ENCODE measurements at places on chromosomes 16 and 17.

- DNase-seq = no peak
Observed at GRCh38 chr17:9981344-9981915, 76.4 kb upstream of the RCVRN start.

DNA sequence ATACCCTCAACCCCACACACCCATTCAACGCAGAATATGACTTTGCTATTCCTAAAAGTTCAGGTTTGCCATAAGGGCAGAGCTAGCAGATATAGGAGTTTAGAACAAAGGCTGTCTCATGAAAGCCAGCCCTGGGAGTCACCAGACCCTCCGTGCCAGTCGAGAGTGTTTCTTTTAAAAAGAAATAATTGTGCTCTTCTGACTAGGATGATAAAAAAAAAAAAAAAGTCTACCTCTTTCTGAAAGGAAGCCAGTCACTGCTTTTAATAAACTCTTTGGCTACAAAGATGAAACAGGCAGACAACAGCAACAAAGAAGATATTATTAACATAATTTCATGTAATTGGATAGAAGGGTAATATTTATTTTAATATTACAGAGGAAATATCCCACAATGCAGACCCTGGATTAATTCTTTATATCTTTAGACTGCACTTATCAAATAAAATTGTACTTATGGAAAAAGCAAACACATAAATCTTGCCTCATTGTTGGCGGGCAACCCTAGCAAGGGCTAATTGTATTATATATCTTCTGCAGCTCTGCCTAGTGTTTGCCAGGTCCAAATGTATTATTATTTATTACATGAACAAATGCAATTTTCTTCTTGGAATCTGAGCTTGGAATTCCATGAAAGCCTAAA lies 277.5 kb upstream of the DYNLRB2 start:
- no peak for DNase-seq

DNA sequence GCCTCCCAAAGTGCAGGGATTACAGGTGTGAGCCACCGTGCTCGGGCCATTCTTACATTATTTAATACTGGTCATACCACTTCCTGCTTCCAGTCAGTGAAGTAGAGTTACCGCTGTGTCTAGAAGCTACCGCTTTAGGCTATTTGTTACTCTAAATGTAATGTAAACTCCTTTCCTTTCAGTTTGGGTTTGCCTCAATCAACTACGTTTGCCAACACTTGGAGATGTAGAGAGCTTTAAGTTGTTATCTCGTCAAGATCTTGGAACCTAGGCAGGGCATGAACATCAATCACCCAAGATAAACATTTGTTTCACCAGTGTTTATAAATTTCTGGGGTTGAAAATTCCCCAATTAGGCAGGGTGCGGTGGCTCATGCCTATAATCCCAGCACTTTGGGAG lies 275.9 kb downstream of the STX8 start:
- no peak for DNase-seq

DNA sequence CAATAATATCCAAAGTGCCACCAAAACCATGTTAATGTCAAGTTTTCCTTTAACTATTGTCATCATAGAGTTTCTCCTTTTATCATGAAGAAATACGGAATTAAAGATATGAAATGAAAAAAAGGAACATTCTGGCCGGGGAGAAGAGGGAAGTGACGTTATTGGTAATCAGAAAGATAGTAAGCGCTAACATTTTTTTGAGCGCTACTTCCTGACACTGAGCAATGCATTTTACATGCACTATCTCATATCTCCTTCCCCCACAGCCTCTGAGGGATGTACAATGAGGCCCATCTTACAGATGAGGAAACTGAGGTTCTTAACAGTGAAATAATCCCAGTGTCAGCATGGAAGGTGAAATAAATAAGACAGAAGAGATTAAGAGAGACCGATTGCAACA lies 410.9 kb downstream of the SOX9 start:
- DNase-seq = no peak

GRCh38 chr17:50905460-50905803 lies 39.3 kb upstream of the TOB1 start:
- no peak for DNase-seq

GRCh38 chr16:56935201-56935600 lies 3.3 kb downstream of the HERPUD1 start:
- DNase-seq = no peak

DNA sequence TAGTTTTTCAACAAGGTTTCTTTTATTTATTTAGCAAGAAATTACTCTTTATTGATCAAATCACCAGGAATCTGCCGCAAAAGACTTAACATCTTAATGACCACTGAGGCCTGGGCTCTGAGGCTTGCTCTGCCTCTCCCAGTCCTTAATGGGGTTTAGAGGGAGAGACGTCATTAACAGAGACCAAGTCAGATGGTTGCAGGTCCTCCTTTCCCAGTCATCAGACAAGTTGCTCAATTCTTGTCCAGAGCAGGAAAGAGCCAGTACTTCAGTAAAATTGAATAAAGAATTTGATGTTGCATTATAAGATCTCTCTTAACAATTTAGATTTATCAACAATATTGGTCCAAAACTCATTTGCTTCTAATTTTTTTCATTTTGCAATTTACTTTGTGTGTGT lies 2.0 kb downstream of the SEPHS2 start:
- no peak for DNase-seq

DNA sequence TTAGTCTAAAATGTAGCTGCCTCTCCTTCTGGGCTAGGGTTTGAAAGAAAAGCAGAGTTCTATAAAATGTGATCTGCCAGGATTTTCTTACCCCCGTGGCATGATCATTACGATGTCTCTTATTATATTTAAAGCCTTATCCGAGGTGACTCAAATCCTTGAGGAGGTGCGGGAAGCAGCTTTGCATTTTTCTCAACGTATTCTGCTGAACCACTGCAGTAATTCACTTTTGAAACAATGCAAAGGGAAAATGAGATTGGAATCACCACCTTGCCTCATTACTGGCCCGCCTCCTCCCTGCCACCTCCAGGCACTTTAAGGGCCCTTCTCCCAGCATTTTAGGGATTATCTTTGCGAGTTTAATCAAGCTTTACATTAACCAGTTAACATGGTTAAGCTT lies 9.7 kb upstream of the NOG start:
- no peak for DNase-seq

DNA sequence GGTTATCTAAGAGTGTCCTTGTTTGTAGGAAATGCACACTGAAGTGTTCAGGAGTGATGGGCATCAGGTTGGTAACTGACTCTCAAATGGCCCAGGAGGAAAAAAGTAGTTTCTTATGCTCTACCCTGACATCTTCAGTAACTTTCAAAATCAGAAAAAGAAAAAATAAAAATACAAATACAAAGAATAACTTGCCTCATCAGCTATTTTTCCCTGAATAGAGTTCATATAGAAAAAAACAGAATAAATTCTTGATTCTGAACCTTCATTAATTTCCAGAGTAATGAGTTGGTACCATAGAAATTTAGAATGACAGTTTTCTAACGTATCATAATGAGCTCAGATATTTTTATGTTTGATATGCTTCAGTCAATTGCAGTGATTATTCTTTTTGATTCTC lies 27.2 kb upstream of the HYDIN start:
- DNase-seq = no peak

DNA sequence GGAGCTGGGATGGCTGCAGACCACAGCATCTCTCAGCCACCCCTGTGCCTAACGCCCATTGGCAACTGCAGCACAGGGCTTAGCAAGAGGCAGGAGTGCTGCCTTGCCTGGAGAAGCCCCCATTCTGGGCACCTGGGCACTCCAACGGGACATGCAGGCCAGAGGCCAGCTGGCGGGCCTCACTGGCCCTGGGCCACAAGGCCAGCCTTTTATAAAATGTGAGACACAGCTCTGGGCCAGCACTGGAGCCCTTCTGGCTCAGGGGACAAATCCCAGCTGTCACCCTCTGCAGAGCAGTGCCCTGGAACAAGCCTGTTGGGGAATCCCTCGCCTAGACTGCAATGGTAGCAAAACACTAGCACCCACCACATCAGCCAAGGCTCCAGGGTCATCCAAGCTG lies 171.8 kb downstream of the WSCD1 start:
- no peak for DNase-seq

Measured in activated T-cell treated with anti-CD3 and anti-CD28 coated beads, Interleukin-2, amount 50 U/mL, for 72 hours (primary cell).